T-helper 2 cell (primary cell): ENCODE measurements at places on chromosomes 7 and 10.

DNA sequence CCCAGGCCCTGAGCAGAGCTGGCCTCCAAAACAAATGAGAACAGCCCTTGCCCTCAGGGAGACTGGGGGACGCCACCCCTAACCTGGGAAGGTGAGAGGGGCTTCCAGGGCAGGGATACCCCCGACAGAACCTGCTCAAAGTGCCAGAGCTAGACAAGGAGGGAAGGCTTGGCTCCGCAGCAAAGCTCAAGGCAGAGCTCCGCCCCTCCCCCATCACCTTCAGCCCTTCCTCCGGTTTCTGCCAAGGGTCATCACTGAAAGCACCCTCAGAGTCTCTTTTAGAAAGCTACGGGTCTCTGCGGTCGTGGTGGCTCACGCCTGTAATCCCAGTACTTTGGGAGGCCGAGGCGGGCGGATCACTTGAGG, 73.4 kb upstream of the CUX1 start:
- DNase-seq = no peak

DNA sequence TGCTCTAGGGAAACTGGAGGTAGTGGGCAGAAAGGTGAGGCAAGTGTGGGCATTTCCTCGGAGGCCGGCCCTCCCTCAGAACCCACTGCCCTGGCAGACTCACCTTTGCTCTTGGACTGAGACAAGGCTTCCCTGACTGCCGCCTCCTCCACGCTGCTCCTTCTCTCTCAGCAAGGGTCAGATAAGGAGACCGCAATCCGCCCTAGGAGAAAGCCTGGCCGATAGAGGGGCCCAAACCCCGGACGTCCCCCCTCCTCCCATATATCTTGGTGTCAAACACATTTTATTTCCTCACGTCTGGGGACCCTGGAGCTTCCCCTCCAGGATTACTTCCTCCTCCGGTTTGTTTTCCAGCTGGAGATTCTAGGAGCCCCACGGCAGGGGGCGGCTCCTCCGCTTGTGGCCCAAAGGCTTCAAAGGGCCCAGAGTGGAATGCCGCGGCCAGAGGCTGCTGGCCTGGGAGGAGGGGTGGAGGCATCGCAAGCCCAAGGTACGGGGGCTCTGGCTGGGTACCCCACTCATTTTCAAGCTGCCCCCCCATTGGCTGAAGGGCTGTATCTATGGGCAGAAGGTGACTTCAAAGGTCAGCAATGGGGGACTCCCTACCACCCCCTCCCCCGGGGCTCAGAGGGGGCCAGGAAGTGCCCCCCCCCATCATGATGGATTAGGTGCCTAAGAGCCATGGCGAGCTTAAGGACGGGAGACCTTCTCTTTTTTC, 31.7 kb upstream of the LBX1 start:
- DNase-seq = no peak

DNA sequence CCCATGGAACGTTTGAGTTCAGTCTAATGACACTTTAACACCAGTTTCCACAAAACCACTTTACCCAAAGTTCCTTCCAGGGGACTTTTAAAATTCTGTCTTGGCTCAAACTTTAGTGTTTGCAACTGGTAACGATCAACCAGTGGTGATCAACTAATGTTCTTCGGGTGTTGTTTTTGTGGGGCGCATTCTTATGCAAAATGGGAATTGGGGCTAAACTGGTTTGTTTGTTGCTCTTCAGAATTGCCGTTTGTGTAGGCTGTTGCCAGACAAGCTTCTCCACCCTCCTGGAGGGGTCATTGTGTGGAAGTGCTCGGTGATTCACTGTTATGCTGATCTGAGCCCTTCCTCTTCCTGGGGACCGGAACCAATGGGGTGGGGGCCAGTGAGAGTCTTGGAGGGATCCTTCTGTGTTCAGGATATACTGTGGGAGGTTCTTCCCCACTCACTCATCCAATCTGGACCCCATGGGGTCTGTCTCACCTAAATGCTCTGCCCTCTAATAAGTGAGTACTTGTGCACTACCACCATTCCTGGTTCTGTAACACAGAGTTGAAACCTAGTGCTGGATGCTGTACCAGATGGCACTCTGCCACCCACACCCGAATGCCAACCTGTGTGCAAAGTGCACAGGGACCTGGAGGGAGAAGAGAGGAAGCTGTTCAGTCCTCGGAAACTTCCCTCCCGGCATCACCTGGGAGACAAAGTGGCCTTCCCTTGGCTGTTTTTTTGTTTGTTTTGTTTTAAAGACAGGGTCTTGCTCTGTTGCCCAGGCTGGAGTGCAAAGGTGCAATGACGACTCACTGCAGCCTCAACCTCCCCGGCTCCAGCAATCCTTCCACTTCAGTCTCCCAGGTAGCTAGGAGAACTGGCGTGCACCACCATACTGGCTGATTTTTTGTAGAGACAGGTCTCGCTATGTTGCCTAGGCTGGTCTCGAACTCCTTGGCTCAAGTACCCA, 2.1 kb downstream of the NFE2L3 start:
- peak; percentile 61 for DNase-seq

DNA sequence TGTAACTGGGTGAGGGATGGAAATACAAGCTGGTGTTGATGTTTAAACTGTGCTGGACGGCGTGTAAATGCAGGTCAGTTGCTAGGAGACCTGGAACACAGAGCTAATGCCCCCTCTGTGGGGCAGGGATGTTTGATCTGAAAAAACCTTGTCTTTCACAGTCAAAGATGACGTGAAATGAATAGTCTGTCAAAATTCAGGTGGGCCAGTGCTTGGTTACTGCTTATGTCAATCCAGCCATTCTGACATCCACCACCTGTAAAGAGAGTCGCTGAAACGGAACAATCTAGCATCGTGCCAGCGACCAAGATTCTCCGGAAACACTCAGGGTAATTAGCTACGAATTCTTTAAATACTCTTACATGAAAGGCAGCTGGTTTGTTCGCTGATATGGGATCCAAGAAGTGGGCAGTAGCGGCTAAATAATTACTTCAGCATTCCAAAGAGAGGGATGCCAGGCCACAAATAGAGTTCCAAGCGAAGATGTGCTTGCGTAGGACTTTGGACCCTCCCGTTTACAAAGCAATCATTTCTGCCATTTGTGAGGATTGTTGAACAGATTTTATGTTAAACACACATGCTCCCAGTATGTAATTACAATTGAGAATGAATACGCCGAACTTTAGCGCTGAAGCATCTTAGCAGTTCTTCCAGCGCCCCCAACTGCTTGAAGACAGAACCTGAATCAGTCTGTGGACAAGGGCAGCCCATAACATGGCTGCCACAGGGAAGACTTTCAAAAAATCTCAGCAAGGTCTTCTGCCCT, 7.3 kb upstream of the ASB4 start:
- DNase-seq = no peak

DNA sequence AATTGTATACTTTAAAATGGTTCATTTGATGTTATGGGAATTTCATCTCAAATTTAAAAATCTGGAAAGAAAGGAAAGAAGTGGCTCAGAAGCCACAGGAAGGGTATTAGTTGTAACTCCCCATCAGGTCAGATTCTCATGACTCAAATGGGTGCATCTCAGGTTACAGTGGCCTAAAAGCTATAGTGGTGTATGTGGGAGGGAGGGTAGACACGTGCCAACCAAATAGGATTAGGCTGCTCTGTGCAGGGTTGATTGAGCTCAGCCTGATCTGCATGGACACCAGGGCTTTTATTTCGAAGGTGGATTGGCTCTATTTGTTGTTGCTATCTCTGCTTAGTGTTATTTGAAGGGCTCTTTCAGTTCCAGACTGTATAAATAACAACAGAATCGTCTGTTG, 121.5 kb upstream of the PRR15 start:
- no peak for DNase-seq

GRCh38 chr10:97553575-97554031, 19.0 kb upstream of the ANKRD2 start:
- DNase-seq = peak; percentile 11

DNA sequence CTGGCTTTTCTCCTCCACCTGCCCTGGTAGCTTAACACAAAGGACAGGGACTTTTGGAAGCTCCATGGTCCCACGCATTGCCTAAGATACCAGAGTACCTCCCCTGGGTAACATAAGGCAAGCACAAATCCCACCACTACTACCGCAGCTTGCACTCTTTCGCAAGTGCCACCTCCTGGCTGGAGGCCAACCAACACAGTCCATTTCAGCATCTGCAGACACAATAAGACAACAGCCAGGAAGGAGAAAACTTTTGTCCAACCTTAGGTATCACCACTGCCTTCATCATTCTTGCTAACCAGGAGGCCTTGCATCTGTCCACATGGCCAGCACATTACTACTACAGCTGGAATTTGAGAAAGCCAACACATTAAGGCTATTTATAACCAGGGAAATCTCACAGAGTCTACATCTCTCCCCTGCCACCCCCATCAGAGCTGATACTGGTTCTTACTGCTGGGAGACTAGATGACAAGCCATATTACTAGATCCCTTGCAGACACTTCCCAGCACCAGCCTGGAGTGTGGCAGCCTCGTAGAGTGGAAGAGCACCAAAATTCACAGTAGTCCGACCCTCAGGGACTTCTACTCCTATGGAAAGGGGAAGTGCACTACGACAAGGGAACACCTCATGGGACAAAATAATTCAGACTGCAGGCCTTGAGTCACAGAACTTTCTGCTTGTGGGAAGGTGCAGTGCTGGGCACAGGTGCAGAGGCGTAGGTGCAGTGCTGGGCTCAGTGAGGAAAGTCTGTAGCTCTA, 39.8 kb upstream of the CDK13 start:
- DNase-seq = no peak

DNA sequence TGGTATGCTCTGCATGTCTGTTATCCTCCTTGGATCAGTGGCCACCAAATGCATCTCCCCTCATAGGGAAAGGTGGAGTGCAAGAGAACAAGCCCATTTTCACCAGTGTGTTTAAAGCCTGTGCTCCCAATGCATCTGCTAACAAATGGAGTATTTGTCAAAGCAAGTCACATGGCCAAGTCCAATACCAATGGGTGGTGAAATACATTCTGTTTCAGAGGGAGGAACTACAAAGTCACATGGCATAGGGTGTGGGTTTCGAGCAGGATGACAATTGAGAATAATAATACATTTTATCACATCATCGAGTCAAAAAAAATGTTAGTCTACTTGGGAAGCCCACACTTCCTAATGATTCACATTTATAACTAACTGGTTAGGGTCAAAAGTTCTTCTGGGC, 62.7 kb downstream of the SUGCT start:
- DNase-seq = no peak

DNA sequence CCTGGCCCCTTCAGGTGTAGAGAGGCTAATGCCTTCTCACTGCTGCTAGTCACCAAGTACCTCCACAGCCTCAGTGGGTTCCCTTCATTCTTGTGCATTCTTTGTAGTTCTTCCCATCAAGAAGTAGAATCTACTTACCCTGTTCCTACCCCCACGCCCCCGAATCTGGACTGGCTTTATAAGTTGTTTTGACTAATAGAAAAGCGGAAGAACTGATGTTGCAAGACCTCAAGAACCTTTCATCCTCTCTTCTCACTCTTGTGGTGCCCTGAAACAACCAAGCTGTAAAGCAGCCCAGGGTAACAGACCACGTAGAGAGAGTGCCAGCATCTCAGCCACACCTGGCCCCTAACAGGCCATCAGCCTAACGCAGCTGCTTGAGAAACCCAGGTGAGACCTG, 23.2 kb upstream of the LAMB1 start:
- DNase-seq = no peak

GRCh38 chr7:26777385-26777784, 87.0 kb downstream of the SKAP2 start:
- no peak for DNase-seq

GRCh38 chr7:106012935-106013439, 49.9 kb downstream of the CDHR3 start:
- DNase-seq = no peak

GRCh38 chr10:47287365-47287802, 12.6 kb upstream of the GDF10 start:
- DNase-seq = no peak

- DNase-seq = no peak
These were observed 21.0 kb downstream of the LRRC17 start for GRCh38 chr7:102933763-102934162.

GRCh38 chr7:1999278-1999984, 233.3 kb downstream of the MAD1L1 start:
- no peak for DNase-seq

DNA sequence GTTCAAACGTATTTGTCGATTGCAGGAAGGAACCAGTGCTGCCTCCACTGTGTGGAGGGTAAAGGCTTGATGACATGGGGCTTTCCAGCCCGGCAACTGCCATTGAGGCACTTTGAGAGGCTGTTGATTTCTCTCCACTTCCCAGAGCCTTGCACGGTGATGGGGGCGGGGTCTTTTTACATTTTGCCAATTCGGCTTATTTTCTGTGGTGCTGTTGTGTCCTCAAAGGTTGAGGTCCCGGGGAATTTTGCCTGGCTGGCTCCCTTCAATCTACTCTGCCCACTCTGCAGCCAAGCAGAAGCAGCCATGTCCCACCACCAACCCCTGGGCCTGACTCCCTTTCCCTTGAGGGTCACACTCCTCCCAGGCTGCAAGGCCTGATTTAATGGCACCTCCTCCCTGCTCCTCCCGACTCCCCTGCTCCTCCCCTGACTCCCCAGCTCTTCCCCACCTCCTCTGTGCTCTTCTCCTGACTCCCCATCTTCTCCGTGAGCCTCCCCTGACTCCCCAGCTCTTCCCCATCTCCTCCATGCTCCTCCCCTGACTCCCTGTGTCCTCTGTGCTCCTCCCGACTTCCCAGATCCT, 39.0 kb downstream of the OAT start:
- no peak for DNase-seq

- no peak for DNase-seq
These were observed 17.0 kb downstream of the GIMAP7 start for GRCh38 chr7:150531704-150532103.

DNA sequence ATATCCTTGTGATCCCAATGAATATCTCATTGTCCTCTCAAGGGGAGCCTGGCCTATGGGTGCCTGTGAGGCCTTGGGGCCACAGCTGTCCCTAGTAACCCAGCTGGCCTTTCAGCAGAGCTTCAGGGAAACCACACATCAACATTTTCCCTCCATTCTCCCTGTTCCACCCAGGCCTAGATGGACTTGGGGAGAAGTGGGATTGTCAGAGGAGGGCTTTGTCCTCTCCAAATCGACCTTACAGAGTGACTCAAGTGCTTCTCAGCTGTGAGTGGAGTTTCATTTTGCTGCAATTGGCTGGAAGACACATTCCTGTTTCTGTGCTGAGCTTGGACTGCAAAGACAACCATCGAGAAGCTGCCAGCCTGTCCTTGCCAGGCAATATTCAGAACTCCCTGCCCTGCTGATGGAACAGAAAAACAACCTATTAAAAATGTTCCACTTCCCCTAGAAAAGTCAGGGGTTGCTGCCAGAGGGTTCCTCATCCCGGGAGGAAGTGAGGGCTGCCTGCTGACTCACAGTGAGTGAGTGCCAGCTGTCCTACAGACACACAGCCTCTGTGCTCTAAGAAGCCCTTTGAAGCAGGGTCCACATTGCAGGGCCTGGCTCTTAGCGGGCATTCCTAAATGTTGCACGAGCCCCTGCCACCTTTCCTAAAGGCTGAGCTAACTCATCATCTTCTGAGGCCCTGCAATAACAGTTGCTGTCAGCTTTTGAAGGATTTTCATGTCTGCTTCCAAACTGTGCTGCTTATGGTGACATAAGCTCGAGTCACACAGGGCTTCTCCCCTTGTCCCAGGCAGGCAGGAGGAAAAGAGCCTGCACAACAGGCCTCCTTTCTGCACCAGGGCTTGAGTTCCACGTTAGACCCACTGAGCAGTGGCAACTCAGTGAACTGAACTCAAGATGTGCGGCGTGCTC, 20.5 kb downstream of the STRA8 start:
- DNase-seq = no peak

GRCh38 chr10:110169586-110169985, 37.8 kb upstream of the MXI1 start:
- DNase-seq = no peak

GRCh38 chr7:40077849-40078248, 56.6 kb downstream of the MPLKIP start:
- no peak for DNase-seq
